Cerebellar nuclear complex (tissue), 1 donor: ENCODE measurements at places on chromosomes 5 and 9.

DNA sequence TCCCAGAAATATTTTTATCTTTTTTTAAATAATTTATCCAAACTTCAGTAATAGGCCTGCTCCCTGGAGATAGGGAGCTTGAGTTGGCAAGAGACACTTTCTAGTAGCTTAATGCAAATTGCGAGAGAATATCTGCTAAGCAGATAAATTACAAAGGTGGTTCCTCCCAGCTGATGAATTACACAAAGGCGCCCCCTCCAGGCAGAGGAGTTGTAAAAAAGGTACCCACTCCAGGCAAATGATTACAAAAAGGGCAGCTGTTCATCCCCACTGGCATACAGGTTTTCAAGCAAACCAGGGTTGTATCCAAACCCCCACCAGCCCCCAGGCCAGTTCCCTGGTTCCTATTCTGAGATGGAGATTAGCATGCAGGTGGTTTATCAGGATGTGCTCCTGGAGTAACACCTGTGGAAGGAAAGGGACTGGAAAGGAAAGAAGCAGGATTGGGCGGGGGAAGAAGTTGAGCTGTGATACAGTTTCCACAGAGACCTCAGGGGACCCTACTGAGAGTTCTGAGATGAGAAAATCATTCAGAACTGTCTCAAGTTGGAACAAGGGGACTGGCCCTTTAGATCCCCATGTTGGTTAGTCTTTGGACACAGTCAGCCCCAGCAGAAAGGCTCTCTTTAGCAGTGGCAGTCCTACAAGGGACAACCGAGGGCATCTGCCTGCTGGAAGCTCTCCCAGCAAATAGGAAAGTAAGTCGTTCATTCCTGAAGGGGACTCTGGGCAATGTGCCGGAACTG lies 25.5 kb downstream of the ESM1 start:
- DNase-seq: no peak

- no peak for DNase-seq
These were observed 34.7 kb downstream of the DAP start for GRCh38 chr5:10726179-10726912.

DNA sequence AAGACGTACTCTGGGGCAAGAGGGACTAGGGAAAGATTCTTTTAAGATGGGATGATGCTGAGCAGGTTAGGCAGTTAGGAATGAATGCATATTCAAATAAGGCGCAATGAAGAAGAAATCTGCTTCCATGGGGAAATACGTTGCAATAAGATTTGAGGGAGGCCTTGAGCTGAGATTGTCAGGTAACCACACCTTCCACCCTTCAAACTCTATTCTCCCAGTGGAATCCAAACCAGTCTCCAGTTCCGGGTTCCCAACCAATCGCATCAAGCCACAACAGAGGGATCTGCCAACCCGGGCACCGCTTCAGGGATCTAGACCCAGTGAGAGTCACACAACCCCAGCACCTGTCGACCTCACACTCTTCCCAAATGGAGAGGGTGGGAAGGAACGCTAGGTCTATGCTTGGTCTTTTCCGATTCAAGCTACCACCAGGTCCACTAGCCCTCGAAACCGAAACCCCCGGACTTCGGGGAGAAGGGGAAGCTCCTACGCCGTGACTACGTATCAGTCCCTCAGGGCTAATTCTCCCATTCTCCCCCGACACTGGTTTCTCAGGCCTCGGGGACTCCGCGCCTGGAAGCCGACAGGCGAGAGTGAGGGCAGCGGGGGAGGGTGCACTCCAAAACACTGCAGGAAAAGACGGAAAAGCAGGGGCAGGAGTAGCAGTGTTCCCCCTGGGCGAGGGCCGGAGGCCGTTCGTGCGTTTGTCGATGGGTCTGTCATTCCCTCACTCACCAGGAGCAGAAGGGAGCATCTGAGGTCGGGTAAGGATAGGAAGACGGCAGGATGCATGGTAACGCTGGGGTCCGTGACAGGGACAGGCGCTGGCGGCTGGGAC lies 534 bp downstream of the ERP44 start:
- DNase-seq: no peak

GRCh38 chr5:59588922-59589321 lies 304.6 kb downstream of the PDE4D start:
- no peak for DNase-seq

- DNase-seq: no peak
These were observed 1804.6 kb downstream of the MAT2B start for GRCh38 chr5:165310031-165310430.
